ENCODE measurements at places on chromosomes 3 and 15. TPM values are rescaled to one million over a fixed set of nuclear protein-coding genes. Genes with fewer than 3 reads are reported as not detected.

DNA sequence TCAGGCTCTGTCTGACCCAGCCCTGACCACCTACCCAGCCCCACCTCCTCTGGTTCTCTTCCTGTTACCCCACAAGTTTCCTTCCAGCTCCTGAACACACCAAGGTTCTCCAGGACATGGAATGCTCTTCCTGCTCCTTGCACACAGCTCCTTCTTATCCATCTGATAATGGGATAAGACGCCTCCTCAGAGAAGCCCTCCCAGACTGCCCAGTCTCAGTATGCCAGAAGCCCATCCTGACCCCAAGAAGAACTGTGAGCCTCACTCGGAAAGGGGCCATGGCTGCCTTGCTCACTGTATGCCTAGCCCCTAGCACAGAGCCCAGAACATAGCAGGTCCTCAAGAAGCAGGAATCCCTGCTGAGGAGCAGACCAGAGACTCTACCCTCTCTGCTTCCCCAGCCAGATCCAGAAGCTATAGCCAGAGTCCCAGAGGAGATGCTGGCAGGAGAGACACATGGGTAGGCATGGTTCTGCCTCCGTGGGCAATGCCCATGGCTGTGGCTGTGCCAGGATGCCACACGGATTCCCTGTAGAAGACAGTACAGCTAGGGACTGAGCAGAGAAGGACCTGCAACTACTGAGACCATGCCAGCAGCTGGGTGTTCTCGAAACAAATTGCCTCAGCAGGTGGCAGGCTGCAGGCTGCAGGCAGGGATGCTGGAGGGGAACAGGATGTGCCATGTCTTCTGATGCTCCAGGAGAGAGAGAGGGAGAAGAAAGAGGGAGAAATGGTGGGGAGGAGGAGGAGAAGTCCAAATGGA, 74.0 kb upstream of the LINGO1 start:
- DNase-seq: no peak
- no peak overlapping the region for H3K4me3 ChIP-seq
- no peaks in the 10 kb centered on the region for H3K36me3 ChIP-seq
- H3K27me3 ChIP-seq: no peaks in the 10 kb centered on the region
- no peak overlapping the region for H3K27ac ChIP-seq

GRCh38 chr3:130085881-130086280, 4.2 kb downstream of the ALG1L2 start:
- H3K27me3 ChIP-seq: no peaks in the 10 kb centered on the region
- no peaks in the 10 kb centered on the region for H3K36me3 ChIP-seq
- H3K27ac ChIP-seq: no peak overlapping the region
- no peak for DNase-seq
- no peak overlapping the region for H3K4me3 ChIP-seq
- no peaks in the 10 kb centered on the region for H3K4me1 ChIP-seq

GRCh38 chr3:133512416-133513089, 60.9 kb upstream of the CDV3 start:
- no peaks in the 10 kb centered on the region for H3K27me3 ChIP-seq
- no peak overlapping the region for H3K4me3 ChIP-seq
- H3K4me1 ChIP-seq: peaks cover 1% of the 10 kb centered on the region
- H3K27ac ChIP-seq: no peak overlapping the region
- no peak for DNase-seq

Gene DUOXA2
- not detected for total RNA-seq

Gene SLC22A13
- 0.64 TPM for total RNA-seq

Gene EPHB1
- total RNA-seq: 2.1 TPM

Gene HYAL2
- 94.3 TPM for total RNA-seq

Gene CAMKV
- not detected for total RNA-seq

Gene ZNF662
- 22.7 TPM for total RNA-seq

Gene SOX14
- not detected for total RNA-seq

All from lung (tissue), 17 donors.